Progenitor cell of endocrine pancreas (in vitro differentiated cells): ENCODE measurements at places on chromosomes 7 and 10. TPM values are rescaled to one million over a fixed set of nuclear protein-coding genes. Genes with fewer than 3 reads are reported as not detected.

DNA sequence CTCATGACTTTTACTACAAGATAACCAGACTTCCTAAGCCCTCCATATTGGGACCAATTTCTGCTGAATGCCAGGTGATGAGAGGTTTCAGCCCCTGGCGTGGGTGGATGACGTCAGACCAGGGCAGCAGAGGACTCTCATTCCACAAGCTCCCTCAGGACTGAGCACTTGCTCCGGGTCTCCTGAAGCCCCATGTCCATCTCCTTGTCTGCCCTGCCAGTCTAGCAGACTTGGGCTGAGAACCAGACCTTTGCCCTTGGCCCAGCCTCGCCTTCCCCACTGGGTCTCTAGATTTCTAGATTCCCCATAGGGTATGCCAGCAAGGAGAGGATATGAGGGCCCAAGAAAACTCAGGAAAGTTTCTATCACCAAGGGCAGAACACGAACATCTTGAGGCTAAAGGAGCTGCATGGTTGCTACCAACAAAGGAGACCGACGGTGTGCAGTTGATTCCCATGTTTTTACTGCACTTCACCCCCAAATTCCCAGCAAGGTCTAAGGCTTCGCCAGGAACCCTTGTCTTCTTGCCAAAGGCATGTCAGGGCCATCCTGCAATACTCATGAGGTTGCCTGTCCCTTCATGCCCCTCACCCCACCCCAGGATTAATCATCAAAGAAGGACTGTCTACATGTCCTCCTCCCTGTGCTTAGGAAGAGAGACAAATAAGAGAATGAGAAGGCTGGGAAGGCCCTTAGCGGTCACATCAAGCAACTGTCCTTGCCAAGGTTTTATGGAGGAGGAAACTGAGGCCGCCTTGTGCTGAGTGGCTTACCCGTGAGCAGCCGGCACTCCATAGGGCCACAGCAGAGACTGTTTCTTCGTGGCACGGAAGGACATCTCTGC, 96.5 kb upstream of the MACROH2A2 start:
- no peaks in the 10 kb centered on the region for H3K36me3 ChIP-seq
- no peaks in the 10 kb centered on the region for H3K4me1 ChIP-seq
- H3K27me3 ChIP-seq, result peaks cover 8% of the 10 kb centered on the region
- DNase-seq, result no peak
- no peak overlapping the region for H3K27ac ChIP-seq
- H3K4me3 ChIP-seq, result no peak overlapping the region

- peaks cover 8% of the 10 kb centered on the region for H3K4me1 ChIP-seq
- H3K27ac ChIP-seq, result no peak overlapping the region
- peak overlapping the region; percentile 76 for H3K4me3 ChIP-seq
- peaks cover 68% of the 10 kb centered on the region for H3K27me3 ChIP-seq
- DNase-seq, result peak; percentile 50
These were observed 645 bp downstream of the SLC26A4 start for GRCh38 chr7:107661081-107661864.

DNA sequence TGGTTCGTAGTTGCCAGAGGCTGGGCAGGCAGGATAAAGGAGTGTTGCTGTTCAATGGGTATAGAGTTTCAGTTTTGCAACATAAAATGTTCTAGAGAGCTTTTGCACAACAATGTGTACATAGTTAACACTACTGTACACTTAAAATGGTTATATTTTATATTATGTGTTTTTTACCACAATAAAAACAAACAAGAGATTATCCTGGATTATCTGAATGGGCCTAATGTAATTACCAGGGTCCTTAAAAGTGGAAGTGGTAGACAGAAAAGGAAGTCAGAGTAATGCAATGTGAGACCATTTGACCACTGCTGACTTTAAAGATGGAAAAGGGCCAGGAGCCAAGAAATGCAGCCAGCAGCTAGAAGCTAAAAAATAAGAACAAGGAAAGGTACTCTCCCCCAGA, 159.7 kb downstream of the SGMS1 start:
- H3K4me3 ChIP-seq, result no peak overlapping the region
- peak overlapping the region; percentile 45 for H3K27ac ChIP-seq
- peaks cover 5% of the 10 kb centered on the region for H3K36me3 ChIP-seq
- peaks cover 5% of the 10 kb centered on the region for H3K4me1 ChIP-seq
- no peaks in the 10 kb centered on the region for H3K27me3 ChIP-seq

DNA sequence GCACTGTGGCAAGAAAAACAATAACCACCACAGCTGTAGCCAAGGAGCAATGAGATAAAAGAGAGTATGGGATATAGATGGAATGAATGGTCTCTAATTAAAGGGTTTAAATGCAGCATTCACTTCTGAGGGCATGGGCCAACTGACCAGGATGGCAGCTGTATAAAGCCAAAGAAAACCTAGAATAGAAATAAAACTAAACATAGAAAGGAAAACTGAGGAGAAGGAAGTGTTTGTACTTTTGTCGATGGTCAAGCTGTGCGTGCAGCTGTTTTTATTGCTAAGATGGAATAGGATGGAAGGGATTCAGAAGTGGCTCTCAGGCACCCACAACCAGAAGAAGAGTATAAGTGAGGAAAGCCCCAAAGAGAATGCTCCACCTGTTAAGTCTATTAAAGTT, 37.9 kb downstream of the ZC3HC1 start:
- H3K27me3 ChIP-seq, result no peaks in the 10 kb centered on the region
- H3K27ac ChIP-seq, result no peak overlapping the region
- no peak overlapping the region for H3K4me3 ChIP-seq
- H3K36me3 ChIP-seq, result peaks cover 2% of the 10 kb centered on the region
- no peak for DNase-seq

The NRAP gene
- total RNA-seq, result 0.04 TPM in 1 of 2 replicates, not detected in the other

- H3K4me1 ChIP-seq, result no peaks in the 10 kb centered on the region
- no peak overlapping the region for H3K4me3 ChIP-seq
- no peaks in the 10 kb centered on the region for H3K36me3 ChIP-seq
- H3K27me3 ChIP-seq, result peaks cover 72% of the 10 kb centered on the region
These were observed 9.6 kb upstream of the SHH start for GRCh38 chr7:155821851-155822250.

The C10orf67 gene
- 0.38 TPM in 1 of 2 replicates, not detected in the other for total RNA-seq

The SLC16A9 gene
- 11.6 and 13.7 TPM in 2 replicates for total RNA-seq

- DNase-seq, result no peak
- no peak overlapping the region for H3K27ac ChIP-seq
- peaks cover 9% of the 10 kb centered on the region for H3K36me3 ChIP-seq
- H3K4me3 ChIP-seq, result peak overlapping the region; percentile 68
- H3K4me1 ChIP-seq, result peaks cover 6% of the 10 kb centered on the region
These were observed 13.9 kb upstream of the DNAAF5 start for GRCh38 chr7:712381-713138.

GRCh38 chr10:11197266-11197712, 179.6 kb downstream of the CELF2 start:
- DNase-seq, result no peak
- H3K36me3 ChIP-seq, result no peaks in the 10 kb centered on the region
- no peak overlapping the region for H3K4me3 ChIP-seq
- peaks cover 19% of the 10 kb centered on the region for H3K27me3 ChIP-seq
- H3K27ac ChIP-seq, result no peak overlapping the region
- peaks cover 6% of the 10 kb centered on the region for H3K4me1 ChIP-seq

GRCh38 chr7:30699706-30700495, 17.6 kb upstream of the CRHR2 start:
- no peaks in the 10 kb centered on the region for H3K36me3 ChIP-seq
- DNase-seq, result no peak
- peaks cover 8% of the 10 kb centered on the region for H3K4me1 ChIP-seq
- H3K27me3 ChIP-seq, result peaks cover 5% of the 10 kb centered on the region

- H3K36me3 ChIP-seq, result no peaks in the 10 kb centered on the region
- no peak overlapping the region for H3K4me3 ChIP-seq
- H3K4me1 ChIP-seq, result no peaks in the 10 kb centered on the region
- H3K27ac ChIP-seq, result no peak overlapping the region
These were observed 225.7 kb upstream of the NPVF start for GRCh38 chr7:25454020-25454419.

- H3K36me3 ChIP-seq, result peaks cover 7% of the 10 kb centered on the region
- H3K4me3 ChIP-seq, result no peak overlapping the region
- no peak for DNase-seq
- no peaks in the 10 kb centered on the region for H3K4me1 ChIP-seq
- H3K27me3 ChIP-seq, result no peaks in the 10 kb centered on the region
These were observed 13.8 kb upstream of the TMEM120A start for GRCh38 chr7:76008156-76008687.

- peak overlapping the region; percentile 61 for H3K4me3 ChIP-seq
- H3K27ac ChIP-seq, result peak overlapping the region; percentile 100
- H3K27me3 ChIP-seq, result no peaks in the 10 kb centered on the region
- H3K4me1 ChIP-seq, result peaks cover 57% of the 10 kb centered on the region
- H3K36me3 ChIP-seq, result peaks cover 2% of the 10 kb centered on the region
- DNase-seq, result peak; percentile 53
These were observed 53.4 kb downstream of the FOXL3 start for GRCh38 chr7:343227-343822.

DNA sequence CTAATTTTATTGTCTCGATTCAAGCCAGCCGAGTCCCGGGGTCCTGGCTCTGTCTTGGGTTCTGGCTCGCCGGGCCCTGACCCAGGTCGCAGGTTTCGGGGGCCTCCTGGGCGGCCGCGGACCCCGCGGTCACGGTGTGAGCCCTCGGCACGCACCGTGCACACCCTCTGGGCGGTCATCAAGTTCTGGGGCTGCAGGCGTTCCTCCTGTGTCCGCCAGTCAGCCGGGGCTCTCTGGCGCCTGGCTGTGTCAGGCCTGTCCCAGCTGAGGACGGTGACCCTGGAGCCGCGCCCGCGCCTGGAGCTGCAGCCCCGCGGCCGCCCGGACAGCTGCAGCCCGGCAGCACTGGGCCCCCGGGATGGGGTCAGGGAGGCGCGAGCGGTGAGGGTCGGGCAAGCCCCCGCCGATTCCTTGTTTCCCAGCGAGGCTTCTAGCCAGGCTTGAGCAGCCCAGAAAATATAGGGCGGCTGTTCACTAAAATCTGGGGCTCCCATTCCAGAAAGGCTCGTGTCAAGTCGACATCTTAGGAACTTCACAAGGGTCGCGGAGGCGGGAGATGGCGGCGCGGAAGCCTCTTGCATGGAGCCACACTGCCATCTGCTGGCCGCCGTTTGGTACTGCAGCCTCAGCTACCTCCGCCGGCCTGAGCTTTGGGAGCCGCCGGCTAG, 4.2 kb upstream of the HOXA7 start:
- H3K4me3 ChIP-seq, result peak overlapping the region; percentile 60
- DNase-seq, result peak; percentile 90
- peaks cover 1% of the 10 kb centered on the region for H3K36me3 ChIP-seq

The NPTX2 gene
- total RNA-seq, result 0.14 and 0.31 TPM in 2 replicates

DNA sequence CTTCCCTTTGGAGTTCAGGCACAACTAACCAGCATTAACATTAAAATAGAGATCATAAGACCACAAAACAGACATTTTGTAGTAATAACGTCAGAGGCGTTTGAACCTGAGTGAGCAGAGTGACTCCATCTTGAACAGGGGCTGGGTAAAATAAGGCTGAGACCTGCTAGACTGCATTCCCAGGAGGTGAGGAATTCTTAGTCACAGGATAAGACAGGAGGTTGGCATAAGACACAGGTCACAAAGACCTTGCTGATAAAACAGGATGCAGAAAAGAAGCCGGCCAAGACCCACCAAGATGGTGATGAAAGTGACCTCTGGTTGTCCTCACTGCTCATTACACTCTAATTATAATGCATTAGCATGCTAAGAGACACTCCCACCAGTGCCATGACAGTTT, 493.2 kb upstream of the AUTS2 start:
- H3K4me1 ChIP-seq, result no peaks in the 10 kb centered on the region
- no peak overlapping the region for H3K27ac ChIP-seq
- no peaks in the 10 kb centered on the region for H3K36me3 ChIP-seq
- peaks cover 11% of the 10 kb centered on the region for H3K27me3 ChIP-seq

- peaks cover 4% of the 10 kb centered on the region for H3K4me1 ChIP-seq
- no peaks in the 10 kb centered on the region for H3K27me3 ChIP-seq
- no peak overlapping the region for H3K27ac ChIP-seq
- no peaks in the 10 kb centered on the region for H3K36me3 ChIP-seq
- no peak overlapping the region for H3K4me3 ChIP-seq
These were observed 544.5 kb downstream of the CALN1 start for GRCh38 chr7:71867626-71868025.

DNA sequence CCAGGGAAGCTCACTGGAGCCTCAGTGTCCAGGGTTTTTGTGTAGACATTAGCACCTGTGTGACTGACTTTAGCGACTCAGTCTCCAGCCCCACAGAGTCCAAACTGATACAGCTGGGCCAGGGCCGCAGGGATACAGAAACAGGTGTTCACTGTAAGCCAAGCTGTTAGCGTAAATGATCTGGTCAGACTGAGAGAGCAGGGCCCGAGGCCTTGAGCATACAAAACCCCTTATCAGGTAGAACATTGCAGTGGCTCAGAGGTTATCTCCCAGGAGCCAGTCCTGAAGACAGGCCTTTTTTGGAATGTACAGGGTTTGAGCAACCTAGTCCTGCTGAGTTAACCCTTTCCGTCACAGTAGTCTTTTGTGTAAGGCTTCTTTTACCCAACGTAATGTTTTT, 25.0 kb downstream of the LHPP start:
- H3K27ac ChIP-seq, result no peak overlapping the region
- no peak for DNase-seq
- peaks cover 3% of the 10 kb centered on the region for H3K27me3 ChIP-seq
- peaks cover 14% of the 10 kb centered on the region for H3K36me3 ChIP-seq
- no peak overlapping the region for H3K4me3 ChIP-seq

The HUS1 gene
- 45.1 and 50.0 TPM in 2 replicates for total RNA-seq

The AUTS2 gene
- total RNA-seq, result 119 and 125 TPM in 2 replicates

- no peak overlapping the region for H3K27ac ChIP-seq
- H3K4me1 ChIP-seq, result no peaks in the 10 kb centered on the region
- H3K4me3 ChIP-seq, result no peak overlapping the region
These were observed 239.7 kb upstream of the ANKRD30A start for GRCh38 chr10:36885746-36886145.

DNA sequence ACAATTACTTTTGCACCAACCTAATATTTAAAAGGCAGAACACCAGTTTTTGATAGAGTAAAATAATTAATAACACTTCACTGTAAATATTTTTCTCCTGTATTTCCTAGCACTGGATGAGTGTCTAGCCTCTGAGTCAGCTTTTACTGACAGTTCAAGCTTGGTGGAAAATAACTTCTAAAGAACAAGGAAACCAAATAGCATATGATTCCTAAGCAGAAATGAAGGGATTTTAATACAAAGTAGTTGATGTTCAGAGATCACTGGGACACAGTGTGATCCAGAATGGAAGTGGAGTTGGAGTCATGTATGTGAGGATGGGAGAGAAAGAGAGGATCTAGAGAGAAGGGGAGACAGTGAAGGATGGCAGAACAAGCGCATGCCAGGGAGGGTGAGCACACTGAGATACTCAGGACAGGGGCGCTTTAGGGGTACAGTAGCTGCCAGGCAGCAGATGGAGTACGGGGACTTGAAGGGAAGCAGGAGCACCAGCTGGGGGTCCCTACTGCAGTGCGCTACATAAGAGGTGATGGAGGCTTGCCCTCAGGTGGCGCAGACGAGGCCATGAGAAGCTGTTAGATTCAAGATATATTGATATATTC, 117.9 kb upstream of the KLF6 start:
- H3K36me3 ChIP-seq, result no peaks in the 10 kb centered on the region
- no peak for DNase-seq
- H3K27ac ChIP-seq, result peak overlapping the region; percentile 1

The CALCR gene
- total RNA-seq, result not detected in 2 replicates

GRCh38 chr10:96683065-96683464, 37.2 kb downstream of the PIK3AP1 start:
- H3K27me3 ChIP-seq, result no peaks in the 10 kb centered on the region
- DNase-seq, result no peak
- H3K4me3 ChIP-seq, result no peak overlapping the region
- peaks cover 14% of the 10 kb centered on the region for H3K36me3 ChIP-seq

The HABP2 gene
- 112 and 133 TPM in 2 replicates for total RNA-seq
